ENCODE measurements at places on chromosomes 6 and 20. TPM values are rescaled to one million over a fixed set of nuclear protein-coding genes. Genes with fewer than 3 reads are reported as not detected.

SDC4 gene
- 28.4 TPM for total RNA-seq

SLC35D3 gene
- total RNA-seq: not detected

GPR63 gene
- 0.72 TPM for total RNA-seq

DYNLT1 gene
- total RNA-seq: 99.1 TPM

FNDC1 gene
- not detected for total RNA-seq

GRCh38 chr6:12011276-12012037, 655 bp upstream of the HIVEP1 start:
- DNase-seq: peak; percentile 98

- DNase-seq: no peak
Observed at GRCh38 chr6:74408844-74409243, 712.8 kb downstream of the CD109 start.

GRCh38 chr20:48901326-48901725, 20.2 kb upstream of the ARFGEF2 start:
- DNase-seq: no peak

- DNase-seq: peak; percentile 81
Observed at GRCh38 chr20:62652041-62652893, 10.0 kb downstream of the SLCO4A1 start.

DNA sequence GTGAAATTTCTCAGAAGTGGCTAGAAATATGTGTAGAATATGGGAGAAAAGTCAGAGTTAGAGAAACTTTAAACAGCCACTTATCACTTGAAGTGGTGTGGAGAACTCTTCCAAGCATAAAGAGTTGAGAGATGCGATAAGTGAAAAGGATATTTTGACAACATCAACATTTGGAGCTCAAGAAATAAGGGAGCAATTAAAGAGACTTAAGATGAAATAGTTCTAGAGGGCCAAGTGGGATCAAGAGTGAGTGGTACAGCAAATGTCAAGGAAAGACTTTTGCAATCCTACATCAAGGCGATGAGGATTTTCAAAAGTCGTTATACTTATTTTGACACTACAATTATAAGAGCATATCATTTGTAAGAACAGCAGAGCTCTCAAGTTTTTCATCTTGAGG, 9.6 kb downstream of the RSPH4A start:
- DNase-seq: no peak

DNA sequence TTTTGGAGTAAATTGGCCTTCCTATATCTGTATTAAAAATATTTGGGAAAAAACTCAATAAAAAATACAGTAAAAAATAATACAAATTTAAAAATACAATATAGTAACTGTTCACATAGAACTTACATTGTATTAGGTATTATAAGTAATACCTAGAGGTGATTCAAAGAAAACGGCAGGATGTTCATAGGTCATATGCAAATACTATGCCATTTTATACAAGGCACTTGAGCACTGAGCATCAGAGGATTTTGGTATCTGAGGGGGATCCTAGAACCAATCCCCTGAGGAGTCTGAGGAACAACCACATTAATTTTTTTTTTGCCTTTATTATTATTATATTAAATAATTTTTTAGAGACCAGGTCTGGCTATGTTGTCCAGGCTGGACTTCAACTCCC, 41.7 kb downstream of the RNGTT start:
- DNase-seq: no peak

- peak; percentile 94 for DNase-seq
Observed at GRCh38 chr20:35305682-35306556, 13.7 kb upstream of the FAM83C start.

DNA sequence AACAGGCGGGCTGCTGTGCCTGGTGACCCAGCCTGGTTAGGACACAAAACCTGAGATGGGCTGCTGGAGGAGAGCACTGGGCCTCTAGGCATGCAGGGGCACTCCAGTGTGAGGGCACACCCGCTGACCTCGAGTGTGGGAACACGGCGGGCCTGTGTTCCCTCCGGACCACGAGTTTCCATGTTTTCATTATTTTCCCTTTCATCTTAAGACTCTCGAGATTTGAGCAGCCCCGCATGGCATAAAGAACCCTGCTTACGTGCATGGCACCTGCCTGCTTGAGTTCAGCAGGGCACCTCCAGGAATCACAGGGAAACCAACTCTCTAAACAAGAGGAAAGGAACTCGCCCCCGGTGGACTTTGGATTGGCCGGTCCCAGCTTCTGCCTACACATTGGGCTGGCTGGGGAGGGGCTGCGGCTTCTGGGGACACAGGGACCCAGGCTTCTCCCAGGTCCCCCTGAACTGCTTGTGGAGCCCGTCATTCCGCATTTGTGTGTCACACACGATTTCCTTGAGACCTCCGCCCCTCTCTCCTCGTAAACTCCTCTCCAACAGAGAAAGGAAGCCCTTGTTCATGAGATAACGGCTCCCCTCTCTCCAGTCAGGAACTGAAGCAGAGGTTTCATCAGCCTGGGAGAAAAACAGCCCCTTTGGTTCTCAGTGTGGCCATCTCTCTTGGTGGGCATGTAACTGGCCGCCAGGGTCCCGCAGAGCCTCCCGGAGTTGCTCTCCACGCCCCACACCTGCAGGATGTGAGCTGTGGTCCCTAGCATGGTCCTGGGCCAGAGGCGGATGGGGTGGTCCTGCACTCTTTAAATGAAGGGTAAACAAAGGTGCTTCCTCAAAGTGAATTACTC, 181.8 kb downstream of the TTLL2 start:
- no peak for DNase-seq

DNA sequence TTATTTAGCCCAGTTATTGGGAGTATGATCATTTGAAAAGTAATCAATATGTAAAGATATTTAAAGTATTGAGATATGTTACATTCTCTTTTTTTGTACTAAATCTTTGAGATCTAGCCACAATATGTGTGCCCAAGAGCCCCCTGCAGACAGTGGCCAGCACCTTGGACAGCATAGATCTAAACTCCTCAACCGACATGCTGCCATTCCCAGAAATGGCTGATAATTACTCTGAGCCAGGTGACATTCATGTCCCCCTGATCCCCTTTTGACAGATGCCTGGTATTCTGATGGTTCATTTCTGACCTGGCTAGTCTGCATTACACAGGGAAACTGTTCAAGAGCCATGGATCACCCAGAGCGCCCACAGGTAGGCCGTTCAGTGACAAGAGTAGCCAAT, 177.1 kb downstream of the ZDHHC14 start:
- no peak for DNase-seq
